ENCODE measurements at places on chromosomes 6 and 20.

- DNase-seq = no peak
Measured at GRCh38 chr6:36370638-36371037, 16.8 kb downstream of the ETV7 start.

GRCh38 chr6:118859517-118860064 lies 34.4 kb upstream of the ASF1A start:
- DNase-seq = no peak

GRCh38 chr6:17536586-17536985 lies 63.5 kb upstream of the FAM8A1 start:
- DNase-seq = no peak

- DNase-seq = no peak
Measured at GRCh38 chr6:11067348-11067747, 23.2 kb upstream of the ELOVL2 start.

DNA sequence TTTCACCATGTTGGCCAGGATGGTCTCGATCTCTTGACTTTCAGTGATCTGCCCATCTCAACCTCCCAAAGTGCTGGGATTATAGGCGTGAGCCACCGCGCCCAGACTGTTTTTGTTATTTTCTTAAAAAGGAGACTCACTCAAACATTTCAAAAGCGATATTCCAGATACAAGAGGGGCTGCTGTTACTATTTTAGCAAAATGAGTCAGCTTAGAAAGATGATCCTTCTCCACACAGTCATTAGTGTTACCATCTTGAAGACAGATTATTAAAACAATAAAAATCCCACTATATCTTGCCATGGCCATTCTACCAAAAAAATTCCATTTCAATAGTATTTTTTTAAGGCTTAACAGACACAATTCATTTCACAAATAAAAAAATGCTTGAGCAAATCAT lies 102.8 kb downstream of the PREP start:
- DNase-seq = no peak

GRCh38 chr6:34575326-34575725 lies 19.2 kb upstream of the SPDEF start:
- DNase-seq = no peak

- DNase-seq = no peak
Measured at GRCh38 chr20:62486484-62486883, 10.7 kb upstream of the GATA5 start.

GRCh38 chr6:13831615-13832014 lies 17.3 kb upstream of the MCUR1 start:
- no peak for DNase-seq

GRCh38 chr6:133300896-133301295 lies 59.7 kb downstream of the EYA4 start:
- DNase-seq = no peak

DNA sequence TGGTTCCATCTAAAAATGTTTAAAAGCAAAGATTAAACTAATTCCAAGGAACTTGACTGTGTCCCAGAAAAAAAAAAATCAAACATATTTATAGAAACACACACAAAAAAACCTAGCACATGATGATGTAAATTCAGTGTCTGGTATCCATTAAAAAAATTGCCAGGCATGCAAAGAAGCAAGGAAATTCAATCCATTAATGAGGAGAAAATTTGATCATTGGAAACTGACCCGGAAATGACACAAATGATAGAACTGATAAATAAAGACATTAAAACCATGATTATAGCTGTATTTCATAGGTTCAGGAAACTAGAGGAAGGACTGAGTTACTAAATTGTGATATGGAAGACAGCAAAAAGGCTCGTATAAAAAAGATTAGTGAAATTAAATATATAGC lies 34.7 kb downstream of the PDYN start:
- no peak for DNase-seq

GRCh38 chr20:19433371-19434350 lies 221.2 kb downstream of the SLC24A3 start:
- no peak for DNase-seq

DNA sequence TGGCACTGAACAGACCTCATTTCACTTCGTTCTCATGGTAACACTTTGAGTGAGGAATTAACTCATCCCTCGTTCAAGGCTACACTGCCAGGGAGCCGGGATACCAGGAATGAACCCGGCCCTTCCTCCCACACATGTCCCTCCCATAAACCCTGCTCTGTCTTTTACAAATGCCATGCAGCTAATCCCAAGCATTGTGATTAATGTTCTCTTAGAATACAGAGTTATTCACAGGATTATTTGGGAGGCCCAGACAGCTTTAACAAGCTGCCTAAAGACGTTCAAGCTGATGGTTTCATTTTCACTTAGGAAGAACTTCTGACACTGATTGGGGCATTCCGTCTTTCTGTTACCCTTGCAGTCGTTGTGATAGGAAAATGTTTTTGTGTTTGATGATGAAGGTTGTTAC lies 42.5 kb upstream of the CD83 start:
- DNase-seq = no peak

DNA sequence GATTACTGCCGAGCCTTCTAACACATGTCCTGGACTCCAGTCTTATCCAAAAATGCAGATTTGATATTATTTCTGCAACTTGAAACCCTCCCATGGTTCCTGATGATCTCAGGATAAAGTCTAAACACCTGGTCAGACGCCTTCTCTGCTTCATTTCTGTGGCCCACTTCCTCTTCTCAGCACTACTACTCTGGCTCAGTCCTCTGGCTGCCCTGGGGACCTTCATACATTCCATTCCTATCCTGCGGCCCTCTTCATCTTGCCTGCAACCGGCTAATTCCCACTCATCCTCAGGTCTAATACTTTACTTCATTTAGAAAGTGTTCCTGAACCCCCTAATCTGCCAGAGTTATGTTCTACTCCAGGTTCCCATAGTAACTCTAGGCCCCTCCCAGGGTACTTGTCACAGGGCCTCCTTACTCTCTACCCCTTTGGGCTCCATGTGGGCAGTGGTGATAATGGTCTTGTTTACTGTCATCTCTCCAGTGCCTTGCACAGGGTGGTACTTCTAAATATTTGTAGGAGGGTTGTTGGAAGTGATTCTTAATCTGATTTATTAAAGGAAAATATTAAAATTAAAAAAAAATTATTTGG lies 18.9 kb downstream of the MAN1A1 start:
- DNase-seq = no peak

DNA sequence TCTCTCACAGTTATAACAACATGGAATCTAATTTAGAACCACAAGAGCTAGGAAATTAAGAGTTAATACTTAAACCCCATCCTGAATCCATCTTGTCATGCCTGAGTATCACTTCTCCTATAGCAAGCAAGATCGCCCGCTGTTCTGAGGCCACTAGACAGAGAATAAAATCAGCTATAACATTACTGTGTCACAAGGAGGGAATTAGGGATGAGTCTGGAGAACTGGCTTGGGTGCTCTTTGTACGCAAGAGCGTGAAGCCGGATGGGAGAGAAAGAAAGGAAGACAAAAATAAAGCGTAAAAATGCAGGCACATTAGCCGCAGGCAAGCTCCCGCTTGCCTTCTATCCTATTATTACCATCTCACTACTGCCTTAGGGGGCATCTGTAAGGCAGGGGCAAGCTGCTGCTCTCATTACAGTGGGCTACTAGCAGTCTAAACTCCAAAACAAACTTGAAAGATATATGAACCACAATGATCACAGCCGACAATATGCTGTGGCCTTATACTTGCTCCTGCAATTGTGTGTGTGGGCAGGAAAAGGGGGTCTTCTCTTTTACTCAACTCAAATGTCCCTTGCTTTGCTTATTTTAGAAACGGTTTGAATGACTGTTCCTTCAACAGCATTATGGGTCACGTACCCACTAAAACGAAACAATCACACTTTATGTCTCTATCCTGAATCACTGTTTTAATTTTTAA lies 81.9 kb downstream of the GJA10 start:
- no peak for DNase-seq

DNA sequence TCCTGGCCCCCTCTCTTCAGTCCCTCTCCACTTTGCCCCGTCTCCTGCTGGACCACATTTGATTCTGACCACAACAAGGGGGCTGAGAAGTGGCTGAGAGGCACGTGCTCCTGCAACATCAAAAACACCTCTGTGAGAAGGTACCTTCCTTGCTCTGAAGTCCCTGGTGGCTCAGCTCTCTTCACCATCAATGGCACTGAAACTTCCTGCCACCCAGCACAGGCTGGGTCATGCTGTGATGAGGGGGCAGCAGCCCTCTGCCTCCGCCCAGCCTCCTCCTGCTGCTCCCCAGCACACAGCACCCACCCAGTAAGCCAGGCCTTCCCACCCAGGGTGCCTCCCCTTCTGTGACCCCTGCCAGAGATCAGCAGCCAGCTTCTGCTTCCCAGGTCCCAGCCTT lies 10.3 kb downstream of the ZMYND8 start:
- DNase-seq = no peak

DNA sequence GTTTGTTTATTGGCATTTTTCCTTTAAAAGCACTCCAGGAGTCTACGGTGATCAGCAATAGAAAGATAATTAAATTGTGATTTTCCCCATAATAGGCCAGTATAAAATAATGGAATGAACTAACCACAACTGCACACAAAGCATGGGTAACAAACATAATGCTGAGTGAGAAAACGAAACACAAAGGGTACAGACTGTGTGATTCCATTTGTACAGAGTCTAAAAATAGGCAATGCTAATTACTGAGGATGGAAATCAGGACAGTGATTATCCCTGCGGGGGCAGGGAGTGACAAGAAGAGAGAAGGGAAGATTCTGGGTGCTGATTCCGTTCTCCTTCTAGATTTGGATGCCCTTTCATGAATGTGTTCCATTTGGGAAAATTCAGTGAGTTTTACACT lies 478.1 kb downstream of the PREX1 start:
- no peak for DNase-seq

GRCh38 chr6:166036316-166037095 lies 131.1 kb downstream of the TBXT start:
- no peak for DNase-seq

GRCh38 chr6:134623401-134623800 lies 305.5 kb upstream of the SGK1 start:
- no peak for DNase-seq

Measured in mesothelial cell of epicardium (in vitro differentiated cells).